ENCODE measurements at places on chromosomes 5 and 9.

DNA sequence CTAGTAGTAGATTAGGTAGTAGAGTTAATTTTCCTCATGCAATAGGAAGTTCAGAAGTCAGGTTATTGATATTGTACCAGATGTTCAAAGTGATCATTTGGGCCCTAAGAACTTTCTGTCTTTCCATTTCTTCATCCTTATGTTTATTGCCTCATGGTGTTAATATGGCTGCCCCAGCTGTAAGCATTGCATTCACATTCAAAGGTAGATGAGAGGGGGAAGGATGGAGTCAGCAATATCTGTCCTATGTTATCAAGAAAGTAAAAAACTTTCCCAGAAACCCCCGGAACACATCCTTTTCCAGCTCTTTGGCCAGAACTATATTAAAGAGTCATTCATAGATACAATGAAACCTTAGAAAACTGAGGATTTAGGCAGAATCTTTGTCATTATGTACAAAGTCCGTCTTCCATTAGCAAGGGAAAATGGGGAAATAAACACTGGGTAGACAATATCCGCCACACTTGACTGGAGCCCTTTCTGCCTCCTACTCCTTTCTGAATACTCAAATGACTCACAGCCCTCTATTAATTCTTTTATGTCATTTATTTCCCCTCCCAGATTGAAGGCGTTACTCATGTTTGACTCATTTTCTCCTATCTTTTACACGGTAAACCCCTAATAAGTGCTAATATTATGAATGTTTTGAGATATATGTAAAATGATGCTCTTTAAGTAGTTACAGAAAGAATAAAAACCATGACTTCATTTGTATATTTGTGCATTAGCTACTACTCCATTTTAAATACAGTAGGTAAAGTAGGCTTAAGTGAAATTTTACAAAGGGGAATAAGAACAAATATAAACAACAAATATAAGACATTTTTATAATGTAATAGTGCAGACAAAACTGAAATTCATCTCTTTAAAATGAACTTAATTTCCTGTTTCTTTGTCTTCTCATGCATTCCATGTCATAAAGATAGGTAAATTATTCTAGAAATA, 127.6 kb downstream of the SLF1 start:
- no peak for DNase-seq

- no peak for DNase-seq
Observed at GRCh38 chr9:129803676-129804060, 684 bp downstream of the TOR1B start.

DNA sequence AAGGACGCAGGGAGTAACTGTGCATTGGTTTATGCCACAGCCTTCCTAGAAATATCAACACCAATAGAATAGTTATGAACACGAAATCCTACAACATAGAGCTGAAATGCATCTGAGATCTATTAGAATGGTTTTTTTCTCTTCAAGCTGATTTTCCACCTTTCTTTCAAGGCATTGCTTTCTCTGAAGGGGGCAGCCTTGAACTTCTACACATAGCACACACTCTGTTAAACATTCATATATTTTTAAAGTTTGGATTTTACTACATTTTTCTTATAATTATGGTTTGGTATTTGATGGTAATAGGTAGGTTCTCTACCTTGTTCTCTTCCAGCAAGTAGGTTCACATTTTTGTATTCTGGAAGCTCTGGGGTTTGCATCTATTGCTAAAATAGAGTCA, 661.8 kb downstream of the SEMA5A start:
- DNase-seq: no peak

DNA sequence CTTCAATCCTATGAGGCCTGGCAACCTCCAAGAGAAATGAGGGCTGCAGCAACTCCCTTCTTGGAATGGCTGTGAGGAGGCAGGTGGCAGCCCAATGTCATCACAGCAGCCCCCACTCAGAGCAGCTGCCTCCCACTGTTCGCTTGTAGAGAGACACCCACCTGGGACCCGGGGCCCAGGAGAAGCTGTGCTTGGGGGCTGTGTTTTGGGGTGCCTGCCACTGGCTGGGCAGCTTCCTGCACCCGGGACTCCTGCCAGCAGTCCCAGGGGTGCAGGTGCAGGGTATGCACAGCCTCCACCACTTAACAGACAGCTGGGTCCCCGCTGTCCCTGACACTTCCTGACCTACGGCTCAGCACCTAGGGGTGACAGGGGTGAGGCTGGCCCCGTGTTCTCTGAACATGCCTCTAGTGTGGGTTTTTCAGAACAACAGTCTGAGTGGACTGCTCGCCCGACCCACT, 26.2 kb downstream of the NIPAL4 start:
- DNase-seq: peak; percentile 87

GRCh38 chr9:128254362-128254761, 21.4 kb downstream of the GOLGA2 start:
- no peak for DNase-seq
